ENCODE measurements at places on chromosomes 7 and 10.

DNA sequence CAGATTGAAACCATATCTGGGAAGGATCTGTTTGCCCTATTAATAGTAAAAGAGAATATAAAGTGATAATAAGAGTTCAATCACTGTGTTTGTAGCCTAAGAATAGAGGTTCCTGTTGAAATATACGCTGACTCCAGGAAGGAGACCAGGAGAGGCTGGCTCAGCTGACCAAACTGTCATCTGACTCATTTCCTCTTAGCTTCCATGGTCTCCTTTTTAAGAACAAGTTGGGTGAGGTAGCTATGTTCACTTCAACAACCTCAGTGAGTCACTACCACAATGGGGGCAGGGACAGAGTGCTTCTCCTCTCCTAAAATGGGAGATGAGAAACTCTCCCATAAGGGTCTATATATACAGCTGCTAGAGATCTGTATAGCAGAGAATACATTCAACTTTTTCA lies 543.3 kb downstream of the CALN1 start:
- DNase-seq: no peak

DNA sequence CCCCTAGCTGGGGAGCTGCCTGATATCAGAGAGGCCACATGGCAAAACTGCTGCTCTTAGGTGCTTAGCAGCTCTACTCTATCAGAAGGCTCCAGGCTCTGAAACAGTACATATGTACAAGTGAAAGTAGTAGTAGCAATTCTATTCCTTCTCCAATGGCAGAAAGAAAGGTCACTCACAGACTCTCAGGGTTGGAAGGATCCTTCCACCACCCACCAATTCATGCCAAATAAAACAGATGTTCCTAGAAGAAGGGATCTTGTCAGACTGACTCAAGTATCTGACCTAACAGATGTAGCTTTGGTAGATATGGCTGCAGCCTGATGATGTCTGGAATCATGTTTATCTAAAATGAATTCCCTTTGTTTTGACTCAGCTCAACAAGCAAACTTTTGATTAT lies 8.0 kb upstream of the ALDH18A1 start:
- no peak for DNase-seq

GRCh38 chr7:17524746-17525145 lies 226.3 kb downstream of the AHR start:
- DNase-seq: no peak

DNA sequence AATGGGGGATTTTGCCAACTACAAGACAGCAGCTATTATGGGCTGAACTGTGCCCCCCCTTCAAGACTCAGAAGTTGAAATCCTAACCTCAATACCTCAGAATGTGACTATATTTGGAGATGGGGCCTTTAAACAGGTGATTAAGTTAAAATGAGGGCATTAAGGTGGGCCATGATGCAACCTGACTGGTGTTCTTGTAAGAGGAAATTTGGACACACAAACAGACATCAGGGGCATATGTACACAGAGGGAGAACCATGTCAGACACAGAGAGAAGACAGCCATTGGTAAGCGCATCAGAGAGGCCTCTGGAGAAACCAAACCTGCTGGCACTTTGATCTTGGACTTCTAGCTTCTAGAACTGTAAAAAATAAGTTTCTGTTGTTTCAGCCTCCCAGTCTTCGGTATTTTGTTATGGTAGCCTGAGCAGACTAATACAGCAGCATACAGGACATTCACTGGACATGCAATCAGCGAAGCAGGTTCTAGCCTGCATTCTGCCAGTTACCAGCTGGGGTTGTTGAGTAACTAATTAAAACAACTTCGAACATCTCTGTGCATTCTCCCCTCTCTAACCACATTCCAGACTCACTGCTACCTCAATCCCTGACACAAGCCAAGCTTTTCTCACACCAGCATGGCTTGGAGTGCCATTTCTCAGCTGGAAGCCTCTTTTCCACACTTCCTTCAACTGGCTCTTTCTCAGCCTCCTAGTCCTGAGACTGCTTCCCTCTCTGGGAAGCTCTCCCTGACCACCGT lies 141.4 kb downstream of the DOCK4 start:
- no peak for DNase-seq
